ENCODE measurements at places on chromosomes 5 and 9. TPM values are rescaled to one million over a fixed set of nuclear protein-coding genes. Genes with fewer than 3 reads are reported as not detected.

- DNase-seq = no peak
Measured at GRCh38 chr5:147055089-147055826, 176.7 kb upstream of the PPP2R2B start.

- no peak for DNase-seq
Measured at GRCh38 chr9:96078897-96079490, 203.5 kb downstream of the ERCC6L2 start.

DNA sequence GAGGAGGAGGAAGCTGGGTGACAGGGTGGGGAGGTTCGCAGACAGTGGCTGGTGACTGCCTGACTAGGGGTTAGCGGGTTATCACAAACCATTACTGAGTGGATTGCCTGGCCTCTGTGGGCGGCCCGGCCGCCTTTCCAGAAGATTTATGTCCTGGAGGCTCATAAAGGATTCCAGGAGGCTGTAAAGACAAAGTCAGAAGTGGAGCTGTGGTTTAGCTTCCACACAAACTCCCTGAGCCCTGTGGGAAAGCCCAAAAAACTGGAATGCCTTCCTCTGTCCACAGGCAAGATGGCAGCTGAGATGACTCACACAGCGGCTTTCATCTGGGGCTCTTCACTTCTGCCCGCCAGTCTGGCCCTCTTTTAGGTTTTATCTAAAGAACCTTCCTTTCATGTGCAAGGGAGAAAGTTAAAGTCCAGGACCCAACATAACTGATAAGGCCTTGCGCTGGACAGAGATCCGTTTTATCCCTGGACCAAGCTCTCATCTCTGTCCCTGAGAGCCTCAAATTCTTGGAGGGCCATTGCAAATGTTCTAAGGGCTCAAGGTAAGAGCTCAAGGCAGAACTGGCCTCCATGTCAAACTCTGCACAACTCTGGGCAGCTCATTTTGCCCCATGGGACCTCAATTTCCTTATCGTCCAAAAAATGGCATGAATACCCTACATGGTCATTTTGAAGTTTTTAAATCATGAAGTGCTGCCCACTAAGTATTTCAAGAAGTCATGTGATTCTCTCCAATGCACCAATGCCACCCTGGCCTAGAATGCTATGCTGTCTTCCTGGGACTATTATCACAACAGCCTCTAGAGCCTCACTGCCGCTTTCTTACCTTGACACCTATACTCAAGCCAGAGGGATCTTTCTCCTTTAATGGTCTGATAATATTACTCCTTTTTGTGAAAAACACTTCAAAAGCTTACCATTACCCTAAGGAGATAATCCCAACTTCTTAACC, 249.4 kb upstream of the TRIM32 start:
- no peak for DNase-seq

DNA sequence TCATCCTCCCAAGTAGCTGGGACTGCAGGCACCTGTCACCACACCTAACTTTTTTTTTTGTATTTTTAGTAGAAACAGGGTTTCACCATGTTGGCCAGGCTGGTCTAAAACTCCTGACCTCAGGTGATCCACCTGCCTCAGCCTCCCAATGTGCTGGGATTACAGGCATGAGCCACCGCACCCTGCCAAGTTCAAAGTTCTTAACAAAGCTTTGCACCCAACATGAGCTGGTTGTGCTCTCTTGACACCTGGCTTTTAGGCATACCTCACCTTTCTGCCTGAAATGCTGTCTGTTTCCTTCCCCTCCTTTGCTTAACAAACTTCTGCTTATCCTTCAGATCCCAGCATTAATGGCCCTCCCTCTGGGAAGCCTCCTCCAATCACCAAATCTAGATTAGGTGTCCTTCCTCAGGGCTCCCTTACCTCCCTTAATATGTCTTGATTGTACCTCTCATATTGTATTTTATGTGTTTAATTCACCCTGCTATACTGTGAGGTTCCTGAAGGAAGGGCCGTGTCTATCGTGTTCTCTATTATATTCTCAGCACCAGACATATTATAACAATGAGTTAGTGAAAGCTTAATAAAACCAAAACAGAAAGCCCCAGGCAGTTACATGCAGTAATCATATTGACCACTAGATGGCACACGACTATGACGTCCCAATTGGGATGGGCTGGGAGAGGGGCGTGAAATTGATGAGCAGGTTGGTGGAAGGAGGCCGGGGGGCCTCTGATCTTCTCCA, 62.9 kb upstream of the PPARGC1B start:
- DNase-seq = peak; percentile 52

The GABRA1 gene
- total RNA-seq = not detected

GRCh38 chr5:119354537-119355243, 1.1 kb upstream of the TNFAIP8 start:
- no peak for DNase-seq

The TMEFF1 gene
- 12.9 TPM for total RNA-seq

DNA sequence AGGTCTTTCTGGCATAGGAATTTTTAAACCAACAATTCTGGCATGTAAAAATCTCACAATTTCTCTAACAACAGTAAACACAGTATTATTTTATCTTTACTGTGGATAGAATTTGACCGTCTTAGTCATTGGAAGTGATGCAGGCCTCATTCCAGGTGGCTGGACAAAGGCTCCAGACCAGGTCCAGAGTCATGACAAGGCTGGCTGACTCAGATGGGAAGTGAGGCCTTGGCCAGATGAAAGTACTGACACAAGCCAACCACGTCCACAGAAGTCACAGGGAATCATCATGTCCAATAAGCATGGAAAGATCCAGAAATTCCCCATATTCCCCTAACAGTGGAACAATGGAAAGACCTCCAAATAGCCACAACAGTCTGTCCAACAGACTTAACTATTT, 12.4 kb downstream of the SPOCK1 start:
- peak; percentile 83 for DNase-seq

The PCDHGB1 gene
- total RNA-seq = 1.1 TPM

The PKD2L2 gene
- not detected for total RNA-seq

DNA sequence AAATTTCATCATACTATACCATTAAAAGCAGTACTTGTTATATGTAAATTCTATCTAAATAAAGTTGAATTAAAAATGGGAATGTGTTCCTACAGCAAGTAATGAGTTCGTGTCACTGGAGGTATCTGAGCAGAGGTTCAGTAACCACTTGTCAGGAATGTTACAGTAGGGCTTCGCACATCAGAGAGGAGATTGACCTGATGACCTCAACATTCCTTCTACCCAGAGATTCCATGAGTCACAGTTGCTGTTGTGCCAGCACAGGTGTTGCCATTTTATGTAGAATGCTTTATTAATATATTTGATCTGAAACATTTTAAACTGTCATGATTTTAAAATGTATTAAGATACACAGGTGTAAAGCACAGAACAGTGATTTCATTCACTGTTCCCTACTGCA, 60.3 kb downstream of the STX17 start:
- peak; percentile 54 for DNase-seq

GRCh38 chr5:161804263-161804662, 43.7 kb upstream of the GABRA1 start:
- DNase-seq = no peak

GRCh38 chr5:43852279-43852678, 249.3 kb downstream of the NNT start:
- DNase-seq = no peak

DNA sequence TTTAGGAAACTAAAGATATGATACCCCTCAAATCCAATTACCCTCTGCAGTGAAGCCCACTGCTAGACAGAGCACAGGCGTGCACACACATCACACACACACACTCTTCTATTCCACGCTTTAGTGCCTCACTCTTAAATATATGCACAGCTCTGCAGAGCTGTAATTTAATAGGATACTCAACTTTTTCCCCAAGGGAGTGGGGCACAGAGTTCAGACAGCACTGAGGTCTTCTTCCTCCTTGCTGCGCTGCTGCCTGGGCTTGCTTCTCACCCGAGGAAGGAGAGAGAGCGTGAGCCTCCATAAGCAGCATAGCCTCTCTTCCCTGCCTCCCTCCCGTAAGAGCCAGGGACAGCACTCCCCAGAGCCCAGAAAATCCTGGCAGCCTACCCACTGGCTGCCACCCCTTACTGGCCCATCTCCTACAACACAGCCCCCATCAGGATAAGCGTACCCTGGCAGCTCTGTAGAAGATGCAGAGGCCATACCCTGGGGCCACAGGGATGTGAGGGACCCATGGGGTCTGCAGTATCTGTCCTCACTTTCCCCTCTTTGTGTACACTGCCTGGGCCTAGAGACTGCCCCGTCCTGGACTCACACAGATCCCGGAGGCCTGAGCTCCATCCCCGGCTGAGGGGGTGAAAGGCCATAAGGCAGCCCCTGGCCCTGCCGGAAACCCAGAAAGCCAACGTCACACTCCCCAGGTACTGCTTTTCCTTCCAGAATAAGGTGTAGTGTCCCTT, 102.1 kb downstream of the C5orf15 start:
- DNase-seq = no peak

The RC3H2 gene
- 57.0 TPM for total RNA-seq

The RNF183 gene
- not detected for total RNA-seq

- peak; percentile 5 for DNase-seq
Measured at GRCh38 chr5:112594095-112594850, 143.4 kb upstream of the APC start.

The HK3 gene
- not detected for total RNA-seq

- no peak for DNase-seq
Measured at GRCh38 chr5:16013334-16014065, 166.1 kb downstream of the MARCHF11 start.

DNA sequence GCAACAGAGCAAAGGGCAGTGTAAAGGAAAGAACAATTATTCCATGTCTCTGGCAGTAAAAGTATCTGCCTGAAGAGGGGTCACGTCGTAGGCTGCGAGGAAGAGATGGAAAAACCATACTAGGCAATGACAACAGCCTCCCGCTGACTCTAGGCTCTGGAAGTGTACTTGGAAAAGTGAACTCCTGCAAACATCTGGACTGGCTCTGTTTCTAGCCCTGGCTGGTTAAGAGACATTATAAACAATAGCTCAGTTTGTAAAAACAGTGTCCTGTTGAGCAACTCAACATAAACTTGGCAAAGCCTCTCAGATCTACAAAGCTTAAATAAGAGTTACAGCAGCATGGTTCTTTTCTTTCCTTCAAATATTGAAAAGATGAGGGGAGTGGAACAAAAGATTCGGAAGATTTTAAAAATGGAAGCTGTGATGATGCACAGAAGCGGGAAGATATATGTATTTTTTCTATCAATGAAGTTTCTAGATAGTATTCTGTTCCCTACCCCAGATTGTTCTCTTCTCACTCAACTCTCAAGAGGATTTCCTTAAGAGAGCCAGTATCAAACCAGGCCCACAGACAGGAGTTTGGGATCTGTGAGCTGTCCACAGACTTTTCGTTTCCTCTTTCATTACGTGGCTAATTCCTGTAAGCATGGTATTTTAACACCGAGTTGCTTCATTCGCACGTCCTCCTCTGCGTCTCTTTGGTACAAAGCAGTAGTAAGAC, 79.4 kb downstream of the SPTLC1 start:
- DNase-seq = no peak

DNA sequence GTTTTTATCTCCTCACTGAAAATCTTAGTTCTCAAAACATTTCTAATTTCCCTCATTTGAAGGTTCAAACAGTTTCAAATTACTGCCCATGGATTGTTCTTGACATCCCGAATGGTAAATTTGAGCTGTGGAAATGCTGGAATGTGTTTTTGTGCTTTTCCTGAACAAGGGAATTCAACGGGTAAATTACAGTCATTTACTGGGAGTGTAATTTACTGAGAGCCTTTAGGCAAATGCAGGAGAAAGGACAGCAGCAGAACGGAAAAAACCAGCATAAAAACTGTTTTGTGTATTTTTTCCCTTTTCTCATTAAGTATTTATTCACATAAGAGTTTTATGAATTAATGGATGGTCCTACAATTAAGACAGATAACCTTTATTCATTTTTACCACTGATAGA, 139.2 kb downstream of the PBX3 start:
- no peak for DNase-seq

The TAF11L3 gene
- not detected for total RNA-seq

The FOXI1 gene
- not detected for total RNA-seq

The SLC31A1 gene
- 15.7 TPM for total RNA-seq

The C5orf58 gene
- total RNA-seq = not detected

GRCh38 chr5:83551821-83552220, 80.3 kb downstream of the VCAN start:
- no peak for DNase-seq

The SLC46A2 gene
- total RNA-seq = not detected

The ELOVL7 gene
- 0.51 TPM for total RNA-seq

GRCh38 chr9:127455324-127455992, 4.1 kb downstream of the LRSAM1 start:
- peak; percentile 24 for DNase-seq

- DNase-seq = no peak
Measured at GRCh38 chr9:17204611-17205152, 69.8 kb downstream of the CNTLN start.

The IL13 gene
- not detected for total RNA-seq

DNA sequence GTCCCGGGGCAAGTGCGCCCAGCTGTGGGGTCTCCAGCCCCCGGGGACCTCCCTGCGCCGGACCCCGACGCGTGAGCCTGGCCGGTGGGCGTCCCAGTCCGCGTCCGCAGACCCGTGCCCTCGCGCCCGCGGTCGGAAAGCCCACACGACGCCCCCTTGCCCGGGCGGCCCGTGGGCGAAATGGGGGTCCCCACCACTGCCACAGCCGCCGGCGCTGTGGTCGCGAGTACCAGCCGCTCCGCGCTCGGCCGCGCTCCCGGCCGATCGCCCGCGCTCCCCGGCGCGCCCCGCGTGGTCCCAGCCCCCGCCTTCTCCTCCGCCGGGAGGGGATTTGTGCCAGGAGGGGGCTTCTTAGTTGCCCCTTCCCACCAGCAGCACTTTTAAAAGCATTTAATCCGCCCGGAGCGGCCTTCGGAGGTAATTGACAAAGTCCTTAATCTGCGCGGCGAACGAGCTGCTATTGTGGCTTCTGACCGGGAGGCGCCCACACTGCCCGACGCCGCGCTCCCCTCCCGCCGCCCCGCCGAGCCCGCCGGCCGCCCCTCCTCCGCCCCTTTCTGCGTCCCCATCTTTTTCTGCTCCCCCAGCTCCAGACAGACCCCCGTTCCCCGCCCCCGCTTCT, 469 bp upstream of the FIBCD1 start:
- no peak for DNase-seq

DNA sequence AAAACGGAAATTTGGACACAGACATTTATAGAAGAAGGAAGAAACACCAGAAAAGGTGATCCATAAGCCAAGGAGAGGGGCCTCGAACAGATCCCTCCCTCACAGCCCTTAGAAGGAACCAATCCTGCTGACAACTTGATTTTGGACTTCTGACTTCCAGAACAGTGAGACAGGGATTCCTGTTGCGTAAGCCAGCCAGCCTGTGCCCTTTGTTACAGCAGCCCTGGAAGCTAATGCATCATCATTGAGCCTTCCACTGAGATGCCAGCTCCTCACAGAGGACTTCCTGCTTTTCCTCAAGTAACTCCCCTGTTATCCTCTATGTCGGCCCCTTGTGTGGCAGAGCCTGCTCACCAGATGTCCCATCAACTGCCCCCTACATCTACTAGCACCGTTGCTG, 94.1 kb downstream of the JMY start:
- DNase-seq = no peak

- DNase-seq = no peak
Measured at GRCh38 chr5:11476866-11477265, 427.4 kb downstream of the CTNND2 start.

All from dermis microvascular lymphatic vessel endothelial cell (primary cell).